ENCODE measurements at places on chromosomes 12 and 14. TPM values are rescaled to one million over a fixed set of nuclear protein-coding genes. Genes with fewer than 3 reads are reported as not detected.

DNA sequence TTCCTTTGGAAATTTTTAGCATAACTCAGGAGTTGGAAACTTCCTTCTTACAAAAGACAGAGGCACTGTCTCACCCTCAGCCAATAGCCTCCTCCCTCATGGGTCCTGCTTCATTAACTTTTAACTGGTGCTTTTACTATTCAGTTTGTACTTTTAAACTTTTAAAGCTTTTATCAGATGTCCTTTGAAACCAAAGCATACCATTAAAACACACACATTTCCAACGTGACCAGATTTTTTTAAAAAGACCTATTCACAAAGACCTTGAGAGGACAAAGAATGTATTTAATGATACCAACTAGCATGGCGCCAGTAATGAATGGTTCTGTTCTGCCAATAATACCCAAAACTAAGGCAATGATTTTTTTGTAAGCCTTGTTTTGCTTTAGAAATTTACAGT lies 173.6 kb upstream of the EEA1 start:
- no peak for DNase-seq

- no peak for DNase-seq
Measured at GRCh38 chr14:50734950-50735695, 67.0 kb upstream of the SAV1 start.

DNA sequence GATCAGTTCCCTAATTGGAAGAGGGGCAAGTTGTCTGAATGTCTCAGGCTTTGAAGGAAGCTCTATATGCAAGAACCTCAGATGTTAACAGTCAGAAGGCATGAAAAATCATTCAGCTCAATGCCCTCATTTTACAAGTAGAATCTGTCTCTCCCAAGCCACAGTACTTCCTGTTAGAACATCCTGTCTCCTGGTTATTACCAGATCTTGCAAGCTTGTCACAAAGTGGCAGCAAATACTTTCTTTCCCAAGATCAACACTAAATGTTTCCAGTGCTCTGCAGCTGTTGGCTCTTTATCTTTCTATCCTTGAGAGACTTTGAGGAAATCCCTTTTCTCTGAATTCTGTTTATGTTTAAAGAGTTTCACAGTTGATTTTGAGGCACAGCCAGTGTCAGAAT lies 235.5 kb downstream of the AKAP6 start:
- DNase-seq, result no peak

Gene ADCY6
- total RNA-seq, result 13.8 TPM

Gene ACOT6
- total RNA-seq, result not detected

Gene OTOGL
- total RNA-seq, result 0.88 TPM

Gene SCN8A
- 3.1 TPM for total RNA-seq

Gene AVPR1A
- total RNA-seq, result 2.2 TPM

Gene GALNT16
- total RNA-seq, result 36.4 TPM
